Stimulated activated CD8-positive, alpha-beta memory T cell treated with anti-CD3 and anti-CD28 coated beads, Interleukin-15, amount 100 ng/mL, for 1 hour (primary cell): ENCODE measurements at places on chromosomes 6 and 20.

- DNase-seq, result no peak
Measured at GRCh38 chr6:90976341-90976740, 389.5 kb upstream of the MAP3K7 start.

- DNase-seq, result no peak
Measured at GRCh38 chr20:20448881-20449280, 81.0 kb downstream of the INSM1 start.

GRCh38 chr20:36959242-36959641 is 7.7 kb upstream of the SAMHD1 start:
- no peak for DNase-seq

DNA sequence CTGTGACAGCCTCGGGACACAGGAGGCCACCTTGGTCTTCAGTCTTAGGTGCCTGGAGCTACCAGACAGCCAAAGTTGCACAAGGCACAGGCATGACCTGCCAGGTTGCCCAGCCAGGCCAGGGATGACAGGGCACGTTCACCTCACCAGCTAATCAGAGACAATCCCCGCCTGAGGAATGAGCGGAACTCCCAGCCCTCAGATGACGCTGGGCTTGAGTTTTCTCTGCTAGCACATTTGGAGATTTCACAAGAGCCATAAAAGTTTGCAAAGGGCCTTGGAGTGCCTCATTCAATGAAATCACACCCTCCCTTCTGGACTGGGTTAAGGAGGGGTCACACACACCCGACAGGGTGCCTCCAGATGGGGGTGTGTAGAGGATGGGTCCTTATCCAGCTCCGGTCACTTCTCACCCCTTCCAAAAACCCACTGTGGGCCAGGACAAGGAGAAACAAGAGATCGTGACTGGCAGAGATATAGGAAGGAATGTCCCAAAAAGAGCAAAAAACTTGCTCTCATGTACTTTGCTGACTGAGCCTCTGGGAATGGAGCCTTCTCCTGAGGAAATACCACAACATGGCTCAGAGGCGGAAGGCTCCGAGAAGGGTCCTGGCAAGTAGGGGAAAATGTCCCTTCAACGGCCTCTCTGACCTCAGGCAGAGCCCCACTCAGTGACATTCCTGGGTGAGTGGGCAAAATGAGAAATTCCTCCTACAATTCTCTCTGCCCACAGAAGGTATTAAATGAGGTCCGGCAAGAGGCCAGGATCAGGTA is 121.6 kb downstream of the ISM1 start:
- no peak for DNase-seq

DNA sequence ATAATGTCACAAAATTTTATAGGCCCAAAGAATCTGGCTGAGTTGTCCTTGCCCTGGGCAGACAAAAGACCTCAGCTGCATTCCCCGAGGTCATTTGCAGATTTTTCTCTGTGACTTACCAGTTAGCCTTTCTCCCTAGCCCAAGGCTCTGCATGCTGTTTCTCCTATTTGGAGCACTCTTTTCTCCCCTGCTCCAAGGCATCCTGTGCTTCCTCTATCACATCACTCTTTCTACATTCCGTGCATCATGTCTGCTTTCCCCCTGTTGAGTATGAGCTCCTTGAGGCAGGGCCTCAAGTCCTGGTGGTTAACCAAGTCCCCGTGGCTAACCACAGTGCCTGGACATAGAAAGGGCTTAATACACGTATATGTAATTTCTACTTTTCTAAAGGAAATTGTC is 593 bp upstream of the GSTA3 start:
- no peak for DNase-seq

GRCh38 chr6:162887981-162888689 is 160.4 kb downstream of the PACRG start:
- no peak for DNase-seq

DNA sequence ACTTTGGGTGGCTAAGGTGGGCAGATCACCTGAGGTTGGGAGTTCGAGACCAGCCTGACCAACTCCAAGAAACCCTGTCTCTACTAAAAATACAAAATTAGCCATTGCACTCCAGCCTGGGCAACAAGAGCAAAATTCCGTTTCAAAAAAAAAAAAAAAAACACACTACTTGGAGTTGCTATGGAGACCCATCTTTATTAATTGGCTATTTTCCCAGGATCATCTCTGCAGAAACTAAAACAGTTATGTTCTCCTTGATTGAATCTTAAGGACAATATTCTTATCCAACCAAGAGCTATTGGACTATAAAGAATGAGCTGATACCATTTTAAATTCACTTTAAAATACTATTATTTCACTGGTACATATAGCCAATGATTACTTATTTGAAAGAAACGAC is 14.7 kb downstream of the AKIRIN2 start:
- DNase-seq, result no peak

DNA sequence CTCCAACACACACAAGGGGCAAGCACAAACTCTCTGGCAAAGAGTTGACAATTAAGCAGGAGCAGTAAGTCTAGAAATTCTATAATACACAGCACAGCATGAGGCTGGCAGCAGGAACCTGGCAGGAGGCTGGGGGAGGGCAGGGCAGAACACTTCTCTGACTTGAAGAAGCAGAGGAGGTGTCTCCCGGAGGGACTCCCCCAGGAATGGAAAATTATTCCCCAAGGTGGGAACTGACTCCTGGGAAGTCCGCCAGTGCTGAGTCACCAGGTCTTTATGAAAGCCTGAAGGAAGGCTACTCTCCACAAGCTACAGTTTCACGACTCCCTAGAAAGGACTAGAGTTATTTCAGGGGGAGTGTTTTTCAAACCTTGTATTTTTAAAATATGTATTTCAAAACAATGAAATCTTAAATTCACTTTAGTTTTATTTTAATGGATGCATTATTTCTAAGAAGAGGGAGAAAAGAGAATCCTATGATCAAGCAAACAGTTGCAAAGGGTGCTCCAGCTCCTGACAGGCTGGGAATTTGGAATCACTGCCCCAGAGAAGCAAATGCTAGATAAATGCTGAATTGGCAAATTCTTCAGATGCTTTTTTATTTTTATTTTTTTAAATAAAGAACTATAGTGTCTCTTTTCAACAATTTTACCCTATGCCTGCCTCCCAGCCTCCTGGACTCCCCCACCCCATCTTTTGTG is 192.8 kb downstream of the LY86 start:
- DNase-seq, result no peak

DNA sequence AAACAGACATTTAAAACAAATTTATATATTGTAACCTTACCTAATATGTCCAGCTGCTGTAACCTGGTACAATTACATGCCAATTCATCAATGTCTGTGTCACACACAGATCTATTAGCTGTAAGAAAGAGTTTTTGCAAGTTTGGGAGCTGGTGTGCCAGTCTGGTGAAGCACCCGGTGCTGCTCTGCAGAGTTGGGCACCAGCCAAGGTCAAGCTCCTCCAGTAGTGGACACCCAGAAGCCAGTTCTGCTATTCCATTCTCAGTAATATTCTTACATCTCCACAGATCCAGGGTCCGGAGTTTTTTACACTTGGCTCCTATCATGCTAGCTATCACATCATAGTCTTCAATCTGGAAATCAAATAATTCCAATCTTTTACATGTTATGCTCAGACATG is 41.0 kb downstream of the POU3F2 start:
- DNase-seq, result no peak

GRCh38 chr6:24744911-24745310 is 26.0 kb upstream of the C6orf62 start:
- DNase-seq, result no peak

- DNase-seq, result no peak
Measured at GRCh38 chr6:37049758-37050044, 44.2 kb downstream of the FGD2 start.

- DNase-seq, result no peak
Measured at GRCh38 chr6:26472549-26473290, 15.0 kb downstream of the BTN2A1 start.

DNA sequence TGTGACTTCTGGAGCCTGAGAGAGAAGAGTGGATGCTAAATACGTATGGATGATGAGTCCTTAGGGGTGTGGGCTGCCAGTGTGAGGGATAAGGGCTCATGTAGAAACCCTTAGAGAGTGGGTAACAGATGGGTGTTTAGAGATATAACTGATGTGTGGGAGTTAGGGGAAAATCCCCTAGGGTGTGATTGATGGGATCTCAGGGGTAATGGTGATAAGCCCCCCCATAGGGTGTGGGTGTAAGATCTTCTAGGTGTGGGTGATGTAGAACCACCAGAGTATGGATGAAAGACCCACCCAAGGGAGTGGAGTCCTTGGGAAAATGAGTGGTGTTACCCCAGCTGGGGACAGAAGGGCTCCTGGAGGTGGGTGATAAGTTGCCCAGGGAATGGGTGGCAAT is 26.3 kb downstream of the SLC12A5 start:
- no peak for DNase-seq

DNA sequence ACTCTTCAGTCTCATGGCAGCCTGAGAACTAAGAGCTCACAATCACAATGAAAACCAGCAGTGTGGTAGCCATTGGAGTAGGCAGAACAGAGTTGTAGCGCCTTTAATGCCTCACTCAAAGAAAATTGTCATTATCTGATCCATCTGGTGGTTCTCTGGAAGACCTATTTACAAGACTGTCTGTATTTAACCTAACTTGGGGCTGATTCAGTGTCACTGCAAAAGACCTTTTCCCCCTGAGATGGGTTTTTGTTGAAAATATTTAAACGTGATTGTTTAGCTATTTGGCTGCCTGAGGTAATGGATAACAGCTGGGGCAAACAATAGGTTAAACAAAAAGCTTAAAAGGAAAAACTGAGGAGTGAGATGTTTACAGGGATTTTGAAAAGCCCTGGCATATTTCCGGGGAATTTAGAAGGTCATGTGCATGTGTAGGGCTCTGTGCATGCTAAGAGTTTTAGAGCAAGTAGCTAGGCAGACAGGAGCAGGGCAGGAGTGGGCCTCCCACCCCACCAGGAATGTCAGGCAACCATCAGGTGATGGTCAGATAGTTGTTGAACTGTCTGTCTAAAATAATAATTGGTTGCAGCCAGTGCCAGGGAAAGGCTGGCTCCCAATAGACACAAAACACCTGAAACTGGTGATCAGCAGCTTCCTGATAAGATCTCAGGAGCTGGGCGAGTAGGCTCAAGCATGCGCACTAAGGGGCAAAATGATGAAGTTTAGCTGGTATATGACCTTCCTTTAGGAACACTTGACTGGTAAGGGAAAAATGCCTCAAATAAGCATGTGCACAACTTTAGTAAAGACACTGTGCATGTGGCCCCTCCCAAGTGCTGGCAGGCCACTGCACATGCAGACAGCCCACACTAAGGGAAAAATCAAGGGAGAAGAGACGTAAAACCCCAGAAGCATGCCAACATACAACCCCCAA is 70.8 kb upstream of the AKIRIN2 start:
- DNase-seq, result no peak

DNA sequence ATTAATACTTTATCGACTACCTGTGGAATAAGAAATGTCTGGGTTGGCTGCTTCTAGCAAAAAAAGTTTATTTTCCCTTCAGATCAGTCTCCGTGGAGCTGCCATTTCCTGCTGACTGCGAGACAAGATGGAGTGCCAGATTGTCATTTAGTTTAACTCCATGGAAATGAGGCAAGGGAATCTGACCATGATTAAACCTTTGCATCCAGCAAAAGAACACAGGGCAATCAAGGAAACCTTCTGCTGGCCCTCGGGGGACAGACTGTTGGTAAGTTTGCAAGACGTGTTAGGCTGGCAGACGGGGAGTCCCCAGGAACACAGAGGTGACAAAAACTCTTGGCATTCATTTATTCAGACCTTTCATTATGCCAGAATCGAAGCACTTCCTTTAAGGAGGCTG is 52.2 kb upstream of the SPACA1 start:
- DNase-seq, result no peak

- DNase-seq, result no peak
Measured at GRCh38 chr6:42727627-42728026, 5.2 kb upstream of the PRPH2 start.

GRCh38 chr6:134398453-134398852 is 80.5 kb upstream of the SGK1 start:
- no peak for DNase-seq

DNA sequence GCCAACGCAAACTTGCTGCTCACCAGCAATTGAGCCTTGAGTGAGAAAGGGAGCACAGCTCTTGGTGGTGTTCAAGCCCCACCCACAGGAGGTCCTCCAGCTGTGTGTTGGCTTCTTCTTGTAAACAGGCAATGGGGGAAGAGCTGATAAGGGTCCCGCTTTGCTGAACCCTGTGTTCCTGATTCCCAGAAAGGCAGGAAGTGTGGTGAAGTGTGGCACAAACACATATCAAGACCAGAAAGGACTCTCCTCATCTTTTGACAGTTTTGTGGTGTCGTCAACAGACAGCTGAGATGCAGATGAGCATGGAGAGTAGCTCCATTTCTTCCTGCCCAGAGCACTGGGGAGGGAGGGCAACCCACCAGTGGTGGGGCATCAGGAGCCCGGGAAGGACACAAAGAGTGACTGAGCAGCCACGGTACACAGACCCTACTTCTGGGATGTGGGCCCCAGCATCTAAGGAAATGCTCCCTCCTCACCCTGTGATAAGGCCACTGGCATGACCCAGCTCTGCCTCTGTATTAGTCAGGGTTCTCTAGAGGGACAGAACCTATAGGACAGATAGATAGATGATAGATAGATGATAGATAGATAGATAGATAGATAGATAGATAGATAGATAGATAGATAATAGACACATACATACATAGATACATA is 188.9 kb upstream of the TAB2 start:
- no peak for DNase-seq

DNA sequence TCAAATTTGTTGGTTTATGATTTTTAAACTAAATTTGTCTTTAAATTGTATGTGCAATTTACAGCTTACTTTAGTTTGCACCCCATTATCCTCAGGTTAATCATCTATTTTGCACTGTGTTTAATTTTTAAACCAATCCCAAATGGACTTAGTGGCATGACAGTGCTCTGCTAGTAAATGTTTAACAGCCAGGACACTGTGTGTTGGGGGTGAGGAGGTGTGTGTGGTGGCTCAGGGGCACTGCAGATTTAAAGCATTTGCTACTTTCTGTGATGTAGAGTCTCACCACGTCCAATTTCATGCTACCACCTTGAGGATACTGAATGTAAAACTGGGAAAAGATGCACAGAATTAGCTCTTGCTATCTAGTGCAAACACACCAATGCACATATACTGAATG is 225.7 kb downstream of the HAO1 start:
- no peak for DNase-seq

GRCh38 chr6:73389854-73390253 is 4.8 kb upstream of the DDX43 start:
- DNase-seq, result no peak

- no peak for DNase-seq
Measured at GRCh38 chr6:138572167-138572875, 73.0 kb upstream of the NHSL1 start.

- no peak for DNase-seq
Measured at GRCh38 chr6:138493413-138493812, 5.9 kb downstream of the NHSL1 start.

- no peak for DNase-seq
Measured at GRCh38 chr6:144681334-144681733, 396.2 kb downstream of the UTRN start.

DNA sequence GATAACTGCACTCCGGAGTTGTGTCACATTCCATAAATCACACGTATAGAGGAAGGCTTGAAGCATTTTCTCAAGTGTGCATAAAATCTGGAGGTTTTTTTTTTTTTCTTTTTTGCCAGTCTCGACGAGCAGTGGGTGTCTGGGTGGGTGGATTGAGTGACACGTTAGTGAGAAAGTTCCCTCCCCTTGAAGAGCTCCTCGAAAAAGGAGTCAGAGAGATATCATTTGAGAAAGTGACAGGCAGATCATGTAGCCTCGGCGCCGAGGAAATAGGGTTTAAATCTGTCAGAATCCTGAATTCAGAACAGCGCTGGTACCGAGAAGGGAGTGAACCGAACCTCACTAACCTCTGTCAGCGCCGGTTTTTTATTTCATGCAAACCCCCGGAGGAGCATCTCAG is 269.5 kb upstream of the ARID1B start:
- no peak for DNase-seq
